ENCODE measurements at places on chromosomes 5 and 9. TPM values are rescaled to one million over a fixed set of nuclear protein-coding genes. Genes with fewer than 3 reads are reported as not detected.

Gene TAS2R1
- not detected for polyA plus RNA-seq

Gene AFAP1L1
- 35.6 TPM for polyA plus RNA-seq

Gene NOL6
- 21.6 TPM for polyA plus RNA-seq

Gene SNCAIP
- 0.54 TPM for polyA plus RNA-seq

Gene SAXO1
- not detected for polyA plus RNA-seq

Gene PCDHGA9
- polyA plus RNA-seq, result 7.1 TPM

Gene OR1Q1
- not detected for polyA plus RNA-seq

Gene ZNF367
- 1.2 TPM for polyA plus RNA-seq

Gene SLC4A9
- 0.29 TPM for polyA plus RNA-seq

Gene CDH6
- 1.8 TPM for polyA plus RNA-seq

Gene CBY3
- polyA plus RNA-seq, result not detected

DNA sequence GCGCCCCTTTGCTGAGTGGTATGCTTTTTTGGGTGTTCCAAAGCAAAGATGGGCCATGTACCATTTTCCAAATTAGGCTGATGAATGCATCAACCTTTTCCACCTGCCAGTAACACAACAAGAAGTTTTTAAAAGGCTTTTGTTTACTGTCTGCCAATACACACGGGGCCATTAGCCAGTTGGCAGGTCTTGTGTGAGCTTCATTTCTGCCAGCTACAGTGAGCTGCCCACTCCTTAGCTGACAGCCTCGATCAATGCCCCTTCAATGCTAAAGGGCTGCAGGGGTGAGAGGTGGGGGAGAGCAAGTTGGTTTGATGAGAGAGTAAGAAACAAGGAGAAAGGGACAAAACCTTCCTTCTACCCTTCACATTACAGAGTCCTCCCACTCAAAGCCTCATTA is 128.7 kb downstream of the C5orf15 start:
- no peak for DNase-seq
- H3K4me3 ChIP-seq, result no peak overlapping the region
- no peaks in the 10 kb centered on the region for H3K4me1 ChIP-seq
- no peaks in the 10 kb centered on the region for H3K36me3 ChIP-seq
- no peak overlapping the region for H3K27ac ChIP-seq

GRCh38 chr5:36202521-36202961 is 39.2 kb downstream of the NADK2 start:
- peak overlapping the region; percentile 2 for H3K27ac ChIP-seq
- H3K27me3 ChIP-seq, result no peaks in the 10 kb centered on the region
- H3K4me3 ChIP-seq, result no peak overlapping the region
- H3K36me3 ChIP-seq, result no peaks in the 10 kb centered on the region
- peaks cover 12% of the 10 kb centered on the region for H3K4me1 ChIP-seq

DNA sequence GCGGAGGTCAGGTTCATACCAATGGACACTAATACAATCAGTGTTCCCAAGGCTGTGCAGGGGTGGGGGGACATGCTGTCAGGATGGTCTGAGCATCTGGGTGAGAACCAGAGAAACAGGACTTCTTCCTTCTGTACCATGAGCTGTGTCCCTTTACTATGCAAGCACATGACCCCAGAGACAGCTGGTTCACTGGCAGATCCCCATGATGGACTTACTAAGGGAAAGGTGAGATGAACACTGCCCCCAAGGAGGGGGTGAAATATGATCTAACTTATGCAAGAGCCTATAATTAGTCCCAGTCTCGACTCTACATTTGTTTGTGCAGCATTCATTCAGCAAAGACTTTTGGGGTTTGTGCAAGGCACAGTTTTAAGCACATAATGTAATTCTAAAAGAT is 91.4 kb downstream of the LIFR start:
- H3K4me3 ChIP-seq, result no peak overlapping the region
- H3K27me3 ChIP-seq, result no peaks in the 10 kb centered on the region
- no peak overlapping the region for H3K27ac ChIP-seq
- H3K36me3 ChIP-seq, result no peaks in the 10 kb centered on the region
- no peak for DNase-seq
- H3K4me1 ChIP-seq, result peaks cover 76% of the 10 kb centered on the region

- no peak for DNase-seq
- no peak overlapping the region for H3K4me3 ChIP-seq
- no peak overlapping the region for H3K27ac ChIP-seq
- peaks cover 18% of the 10 kb centered on the region for H3K4me1 ChIP-seq
Observed at GRCh38 chr5:102855681-102856388, 100.7 kb downstream of the PAM start.

DNA sequence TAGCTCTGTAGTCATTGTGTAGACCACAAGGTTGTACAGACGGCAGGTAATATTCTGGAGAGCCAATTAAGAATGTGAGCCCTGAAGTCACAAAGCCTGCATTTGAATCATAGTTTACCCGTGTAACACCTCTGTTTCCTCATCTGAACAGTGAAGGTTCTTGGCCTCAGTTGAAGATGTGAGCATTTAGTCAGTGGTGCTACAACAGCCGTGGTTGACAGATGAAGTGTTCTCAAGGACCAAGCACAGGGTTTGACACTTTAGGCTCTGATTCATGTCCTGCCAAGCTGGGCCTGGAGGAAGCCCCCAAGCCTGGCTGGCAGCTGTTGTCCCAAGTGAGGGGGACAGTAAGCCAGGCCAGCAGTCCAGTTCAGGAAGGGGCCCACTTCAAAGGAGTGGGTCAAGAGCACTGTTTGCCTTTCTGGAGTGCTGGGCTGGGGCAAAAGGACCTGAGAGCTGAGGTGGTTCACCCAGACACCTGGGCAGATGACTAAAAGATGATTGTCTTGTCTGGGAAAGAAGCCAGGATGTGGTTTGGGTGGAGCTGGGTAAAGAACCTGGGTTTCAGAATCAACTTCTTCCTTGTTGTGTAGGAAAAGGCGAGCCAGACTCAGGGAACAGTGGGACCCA is 20.7 kb downstream of the FAXDC2 start:
- no peaks in the 10 kb centered on the region for H3K36me3 ChIP-seq
- peaks cover 3% of the 10 kb centered on the region for H3K4me1 ChIP-seq
- DNase-seq, result no peak
- no peak overlapping the region for H3K27ac ChIP-seq

DNA sequence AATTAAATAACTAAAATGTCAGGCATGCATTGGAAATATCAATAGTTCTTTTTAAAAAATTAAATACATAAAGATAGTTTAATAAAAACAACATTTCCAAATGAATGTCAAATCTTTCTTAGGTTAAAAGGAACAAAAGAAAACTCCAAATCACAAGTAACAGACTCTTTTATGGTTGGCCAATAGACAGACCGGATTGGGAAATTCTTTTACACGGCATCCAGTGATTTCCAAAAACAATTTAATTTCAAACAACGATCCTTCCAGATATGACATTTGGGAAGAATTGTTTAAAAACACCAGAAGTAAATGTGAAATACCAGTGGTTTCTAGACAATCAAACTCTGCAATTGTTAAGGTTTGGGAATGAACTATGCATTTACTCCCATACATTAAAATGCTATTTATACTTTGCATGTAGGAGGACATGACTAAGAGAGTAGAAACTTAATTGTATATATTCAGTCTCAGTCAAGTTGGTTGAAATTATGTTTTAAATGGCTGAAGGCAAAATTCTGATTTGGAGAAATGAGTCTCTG is 32.8 kb downstream of the ZNF474 start:
- H3K4me1 ChIP-seq, result no peaks in the 10 kb centered on the region
- no peaks in the 10 kb centered on the region for H3K36me3 ChIP-seq
- no peak overlapping the region for H3K27ac ChIP-seq
- no peaks in the 10 kb centered on the region for H3K27me3 ChIP-seq
- no peak overlapping the region for H3K4me3 ChIP-seq

DNA sequence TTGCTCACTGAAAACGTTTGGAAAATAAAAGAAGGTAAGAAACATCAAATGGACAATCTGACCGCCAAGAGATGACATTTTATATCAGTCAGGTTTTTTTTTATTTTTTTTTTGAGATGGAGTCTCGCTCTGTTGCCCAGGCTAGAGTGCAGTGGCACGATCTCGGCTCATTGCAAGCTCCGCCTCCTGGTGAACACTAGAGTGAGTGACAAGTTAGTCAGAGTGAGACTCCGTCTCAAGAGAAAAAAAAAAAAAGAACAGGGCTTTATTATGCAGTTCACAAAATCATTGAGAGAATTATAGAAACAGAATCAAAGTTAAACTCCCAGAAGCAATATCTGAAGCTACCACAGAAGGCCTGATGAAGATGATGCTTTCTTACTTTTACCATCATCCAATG is 70.1 kb downstream of the DTWD2 start:
- H3K27ac ChIP-seq, result no peak overlapping the region
- H3K4me3 ChIP-seq, result no peak overlapping the region
- no peaks in the 10 kb centered on the region for H3K36me3 ChIP-seq

DNA sequence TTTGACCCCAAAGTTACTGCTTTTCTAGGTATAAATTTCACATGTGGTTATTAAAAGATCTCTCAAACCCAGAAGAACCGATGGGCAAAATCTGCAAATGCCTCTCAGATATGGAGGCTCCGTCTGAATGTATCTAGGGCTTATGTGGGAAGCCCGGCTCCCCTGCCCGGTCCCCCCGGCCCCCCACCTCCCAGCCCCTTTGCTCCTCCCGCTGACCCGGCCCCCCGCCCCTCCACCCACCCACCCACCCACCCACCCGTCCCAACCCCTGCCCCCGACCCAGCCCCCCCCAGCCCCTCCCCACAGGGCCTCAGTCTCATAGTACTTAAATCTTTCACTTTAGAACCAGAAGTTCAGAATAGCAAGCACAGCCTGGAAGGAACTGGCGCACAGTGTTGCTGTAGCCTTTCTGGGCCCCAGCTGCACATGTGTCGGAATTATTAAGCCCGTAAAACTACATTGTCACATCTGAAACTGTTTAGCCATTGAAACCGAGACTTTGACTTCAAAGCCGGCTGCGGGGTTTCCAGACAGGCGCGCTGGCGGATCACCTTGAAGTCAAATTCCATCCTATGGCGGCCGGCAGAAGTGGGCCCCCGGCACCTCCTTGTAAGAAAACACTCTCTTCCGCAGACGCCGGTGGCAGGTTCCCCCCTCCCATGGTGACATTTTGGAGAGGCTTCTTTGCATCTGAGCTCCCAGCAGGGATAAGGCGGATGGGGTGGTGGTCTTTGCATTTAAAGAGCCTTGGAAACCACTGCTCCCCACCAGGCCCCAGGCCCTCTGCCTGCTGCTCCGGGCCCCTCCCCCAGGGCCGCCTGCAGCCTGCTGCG is 12.8 kb downstream of the NKD2 start:
- H3K36me3 ChIP-seq, result no peaks in the 10 kb centered on the region
- H3K4me1 ChIP-seq, result no peaks in the 10 kb centered on the region
- no peaks in the 10 kb centered on the region for H3K27me3 ChIP-seq
- H3K4me3 ChIP-seq, result no peak overlapping the region

DNA sequence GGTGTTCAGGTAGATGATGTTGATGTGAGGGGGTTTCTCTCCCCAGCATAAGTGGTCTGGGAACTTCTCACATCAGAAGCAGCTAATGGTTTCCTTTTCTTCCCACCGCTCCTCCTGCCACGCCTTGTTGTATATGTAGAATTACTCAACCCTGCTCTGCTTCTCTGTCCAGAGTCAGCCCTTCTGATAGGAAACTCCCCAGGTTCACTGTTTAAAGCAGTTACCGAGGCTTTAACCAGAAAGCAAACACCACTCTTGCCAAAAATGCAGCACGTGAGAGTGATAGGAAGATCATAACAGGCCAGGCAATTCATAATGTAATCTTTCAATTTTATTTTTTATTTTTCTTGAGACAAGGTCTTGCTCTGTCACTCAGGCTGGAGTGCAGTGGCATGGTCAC is 10.5 kb upstream of the TMEM252 start:
- no peaks in the 10 kb centered on the region for H3K36me3 ChIP-seq
- H3K4me3 ChIP-seq, result no peak overlapping the region
- no peaks in the 10 kb centered on the region for H3K27me3 ChIP-seq
- no peak overlapping the region for H3K27ac ChIP-seq
- DNase-seq, result no peak

GRCh38 chr5:64625678-64626077 is 64.6 kb upstream of the SHISAL2B start:
- H3K27ac ChIP-seq, result no peak overlapping the region
- H3K27me3 ChIP-seq, result no peaks in the 10 kb centered on the region
- H3K4me3 ChIP-seq, result no peak overlapping the region

GRCh38 chr5:36054647-36055046 is 12.0 kb downstream of the UGT3A2 start:
- no peaks in the 10 kb centered on the region for H3K36me3 ChIP-seq
- no peak overlapping the region for H3K27ac ChIP-seq
- H3K4me3 ChIP-seq, result no peak overlapping the region
- H3K27me3 ChIP-seq, result no peaks in the 10 kb centered on the region
- DNase-seq, result no peak

- no peaks in the 10 kb centered on the region for H3K36me3 ChIP-seq
- no peaks in the 10 kb centered on the region for H3K4me1 ChIP-seq
- H3K27me3 ChIP-seq, result no peaks in the 10 kb centered on the region
- H3K4me3 ChIP-seq, result no peak overlapping the region
- no peak for DNase-seq
Observed at GRCh38 chr9:98428454-98428853, 173.0 kb upstream of the TBC1D2 start.

All from heart right ventricle (tissue), 16 donors.